ENCODE measurements at places on chromosomes 11 and 22. TPM values are rescaled to one million over a fixed set of nuclear protein-coding genes. Genes with fewer than 3 reads are reported as not detected.
A peak's percentile ranks its signal among the peaks of the same experiment; 100 is the strongest.

DNA sequence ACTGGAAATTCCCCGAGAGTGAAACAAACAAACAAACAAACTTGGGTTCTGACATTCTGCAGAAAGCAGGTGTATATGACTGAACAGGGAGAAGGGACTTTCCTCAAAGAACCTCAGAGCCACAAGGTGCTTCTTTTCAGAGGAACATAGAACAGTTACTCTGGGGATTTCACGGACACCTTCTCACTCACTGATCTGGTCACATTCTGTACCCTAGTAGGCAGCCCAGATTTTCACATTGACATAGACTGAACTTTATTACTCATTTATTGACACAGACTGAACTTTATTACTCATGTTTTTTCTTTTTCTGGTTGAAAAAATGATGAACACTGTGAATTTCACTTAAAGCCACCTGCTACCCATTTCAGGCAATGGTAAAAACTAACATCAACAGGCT lies 263.0 kb downstream of the OPCML start:
- H3K27me3 ChIP-seq: peaks cover 6% of the 10 kb centered on the region
- no peak overlapping the region for H3K27ac ChIP-seq
- H3K36me3 ChIP-seq: no peaks in the 10 kb centered on the region
- DNase-seq: no peak
- H3K4me3 ChIP-seq: no peak overlapping the region

- no peaks in the 10 kb centered on the region for H3K36me3 ChIP-seq
- H3K27ac ChIP-seq: no peak overlapping the region
- no peaks in the 10 kb centered on the region for H3K4me1 ChIP-seq
- peak; percentile 38 for DNase-seq
Measured at GRCh38 chr11:58513747-58514367, 6.0 kb upstream of the OR5B21 start.

DNA sequence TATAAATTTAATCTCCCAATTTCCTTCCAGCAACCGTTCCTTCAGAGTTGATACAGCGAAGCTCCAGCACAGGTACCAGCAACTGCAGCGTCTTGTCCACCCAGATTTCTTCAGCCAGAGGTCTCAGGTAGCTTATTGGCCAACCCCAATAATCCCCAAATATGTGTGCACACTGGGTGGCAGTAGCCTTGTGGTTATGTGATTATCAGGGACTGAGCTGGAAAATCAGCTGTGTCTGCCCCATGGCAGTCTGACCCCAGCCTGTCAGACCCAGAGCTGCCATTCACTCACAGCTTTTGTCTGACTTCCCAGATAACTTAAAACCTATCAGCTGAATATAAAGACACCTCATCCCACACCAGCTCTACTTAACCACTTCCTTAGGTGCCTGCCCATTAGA lies 2.0 kb downstream of the HSCB start:
- no peaks in the 10 kb centered on the region for H3K27me3 ChIP-seq
- H3K36me3 ChIP-seq: peaks cover 21% of the 10 kb centered on the region
- no peak overlapping the region for H3K4me3 ChIP-seq
- H3K4me1 ChIP-seq: peaks cover 4% of the 10 kb centered on the region

- no peak overlapping the region for H3K27ac ChIP-seq
- no peak for DNase-seq
- H3K27me3 ChIP-seq: no peaks in the 10 kb centered on the region
- H3K4me3 ChIP-seq: no peak overlapping the region
- H3K4me1 ChIP-seq: no peaks in the 10 kb centered on the region
Measured at GRCh38 chr11:124784051-124784450, 16.2 kb downstream of the MSANTD2 start.

DNA sequence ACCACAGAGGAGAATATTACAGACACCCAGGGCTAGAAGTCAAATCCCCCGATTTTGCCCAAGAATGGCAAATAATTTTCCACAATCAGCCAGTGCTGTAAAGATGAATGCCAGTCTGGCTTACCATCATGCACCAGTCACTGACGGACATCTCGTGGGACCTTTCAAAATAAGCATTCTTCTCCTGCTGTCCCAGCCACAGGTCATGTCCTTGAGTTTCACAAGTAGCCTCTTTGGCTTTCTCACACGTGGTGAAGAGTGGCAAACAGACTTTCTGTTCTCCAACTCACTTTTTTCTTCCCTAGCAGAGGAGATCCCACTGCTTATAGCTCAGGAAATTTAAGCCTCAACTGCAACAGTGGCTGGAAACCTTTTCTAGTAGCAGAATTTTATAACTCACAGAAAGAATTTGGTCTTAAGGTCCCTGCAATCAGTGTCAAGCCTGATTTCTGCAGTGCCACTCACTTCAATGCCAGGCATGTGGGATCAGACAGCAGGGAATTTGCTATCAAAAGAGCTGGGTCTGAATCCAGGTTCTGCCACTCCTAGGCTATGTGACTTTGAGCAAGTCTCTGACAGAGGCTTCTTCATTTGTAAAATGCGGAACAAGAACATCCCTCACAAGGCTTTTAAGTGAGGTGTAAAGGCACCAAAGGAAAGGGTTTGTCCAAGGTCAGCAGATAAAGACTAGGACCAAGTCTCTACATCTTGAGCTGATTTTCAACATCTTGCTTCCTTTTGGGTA lies 3.6 kb downstream of the PIK3IP1 start:
- no peak for DNase-seq
- H3K4me3 ChIP-seq: no peak overlapping the region
- H3K4me1 ChIP-seq: peaks cover 10% of the 10 kb centered on the region
- H3K27ac ChIP-seq: peak overlapping the region; percentile 86

DNA sequence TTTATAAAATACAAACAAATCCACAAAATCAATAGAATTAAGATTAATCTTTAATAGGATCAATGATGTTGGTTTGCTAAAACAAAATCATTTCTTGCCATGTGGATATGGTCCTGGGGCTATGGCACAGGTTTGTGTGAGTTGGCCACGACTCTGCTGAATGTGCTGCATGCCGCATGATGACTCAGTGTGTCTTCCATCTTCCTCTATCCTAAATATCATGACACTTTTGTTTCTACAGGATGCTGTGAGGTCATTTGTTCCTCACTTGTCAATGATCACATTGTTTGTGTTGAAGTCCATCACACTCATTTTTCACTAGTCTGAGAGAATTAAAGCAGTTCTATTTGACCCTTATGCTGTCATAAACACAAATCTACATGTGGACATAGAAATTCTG lies 167.2 kb upstream of the ZBED5 start:
- H3K27ac ChIP-seq: no peak overlapping the region
- no peaks in the 10 kb centered on the region for H3K36me3 ChIP-seq
- no peaks in the 10 kb centered on the region for H3K4me1 ChIP-seq
- no peak overlapping the region for H3K4me3 ChIP-seq
- no peaks in the 10 kb centered on the region for H3K27me3 ChIP-seq

GRCh38 chr11:48125866-48126265 lies 90.7 kb upstream of the OR4B1 start:
- no peaks in the 10 kb centered on the region for H3K36me3 ChIP-seq
- no peak overlapping the region for H3K27ac ChIP-seq
- no peak for DNase-seq
- H3K4me1 ChIP-seq: no peaks in the 10 kb centered on the region
- H3K27me3 ChIP-seq: no peaks in the 10 kb centered on the region
- H3K4me3 ChIP-seq: no peak overlapping the region

DNA sequence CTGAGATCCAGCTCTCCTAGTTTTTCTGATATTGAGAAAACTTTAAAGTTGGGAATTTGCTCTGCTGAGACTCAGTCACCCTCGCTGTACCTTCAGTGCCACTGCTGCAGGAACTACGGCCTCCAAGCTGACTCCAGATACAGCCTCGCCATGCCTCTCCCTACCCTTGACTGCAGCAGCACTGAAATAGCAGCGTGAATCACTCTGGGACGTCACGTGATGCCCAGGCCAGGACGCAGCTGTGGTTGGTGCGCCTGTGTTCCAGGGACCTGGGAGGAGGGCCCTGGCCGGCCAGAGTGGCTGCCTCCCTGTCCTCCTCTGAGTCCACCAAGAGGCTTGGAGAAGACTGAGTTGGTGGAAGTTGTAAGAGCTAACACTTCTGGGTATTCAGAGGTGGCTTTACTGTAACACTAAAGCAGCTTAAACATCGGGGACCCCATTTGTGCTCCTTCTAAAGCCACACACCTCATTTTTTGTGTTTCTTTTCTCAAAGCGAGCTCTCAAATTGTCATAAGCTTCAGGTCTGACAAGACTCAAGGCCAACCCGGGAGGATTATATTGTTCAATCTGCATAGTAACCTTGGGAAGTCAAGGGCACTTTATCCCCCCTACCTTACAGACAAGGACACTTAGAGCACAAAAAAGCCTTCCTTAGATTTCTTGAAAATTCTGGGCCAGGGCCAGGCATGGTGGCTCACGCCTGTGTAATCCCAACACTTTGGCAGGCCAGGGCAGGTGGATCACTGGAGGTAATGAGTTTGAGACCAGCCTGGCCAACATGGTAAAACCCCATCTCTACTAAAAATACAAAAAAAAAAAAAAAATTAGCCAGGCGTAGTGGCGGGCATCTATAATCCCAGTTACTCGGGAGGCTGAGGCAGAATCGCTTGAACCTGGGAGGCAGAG lies 4.2 kb upstream of the STIP1 start:
- peaks cover 28% of the 10 kb centered on the region for H3K4me1 ChIP-seq
- peak overlapping the region; percentile 61 for H3K27ac ChIP-seq
- H3K27me3 ChIP-seq: no peaks in the 10 kb centered on the region
- peak; percentile 90 for DNase-seq
- no peak overlapping the region for H3K4me3 ChIP-seq

DNA sequence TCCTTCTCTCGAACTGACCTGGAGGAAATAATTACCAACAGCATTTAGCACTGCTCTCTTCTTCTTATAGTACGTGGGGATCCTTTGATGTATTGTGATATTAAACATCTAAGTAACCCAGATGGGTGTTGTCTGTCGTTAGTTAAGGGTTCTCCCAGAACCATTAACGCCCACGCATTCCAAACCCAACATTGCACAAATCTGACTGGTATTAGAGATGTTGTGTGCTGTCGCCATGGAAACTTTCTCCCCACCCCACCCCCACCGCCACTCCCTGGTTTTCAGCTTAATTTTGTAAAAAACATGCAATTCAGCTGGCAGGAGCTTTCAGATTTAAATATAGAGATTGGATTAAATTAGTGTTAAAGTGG lies 1495.2 kb downstream of the TBC1D22A start:
- peak; percentile 76 for DNase-seq
- no peak overlapping the region for H3K27ac ChIP-seq
- H3K27me3 ChIP-seq: peaks cover 5% of the 10 kb centered on the region
- peaks cover 6% of the 10 kb centered on the region for H3K4me1 ChIP-seq

- H3K36me3 ChIP-seq: no peaks in the 10 kb centered on the region
- H3K27me3 ChIP-seq: no peaks in the 10 kb centered on the region
- no peak overlapping the region for H3K27ac ChIP-seq
- peaks cover 1% of the 10 kb centered on the region for H3K4me1 ChIP-seq
- no peak for DNase-seq
Measured at GRCh38 chr11:95595973-95596489, 193.6 kb downstream of the FAM76B start.

GRCh38 chr11:119218141-119218878 lies 12.2 kb downstream of the CBL start:
- no peaks in the 10 kb centered on the region for H3K36me3 ChIP-seq
- H3K27me3 ChIP-seq: no peaks in the 10 kb centered on the region
- no peak overlapping the region for H3K27ac ChIP-seq
- DNase-seq: no peak
- no peak overlapping the region for H3K4me3 ChIP-seq

- no peaks in the 10 kb centered on the region for H3K36me3 ChIP-seq
- H3K4me1 ChIP-seq: no peaks in the 10 kb centered on the region
- H3K4me3 ChIP-seq: peak overlapping the region; percentile 51
Measured at GRCh38 chr11:406796-407650, 7.8 kb downstream of the SIGIRR start.

- no peaks in the 10 kb centered on the region for H3K36me3 ChIP-seq
- no peaks in the 10 kb centered on the region for H3K27me3 ChIP-seq
- no peak overlapping the region for H3K4me3 ChIP-seq
- no peak for DNase-seq
- H3K27ac ChIP-seq: peak overlapping the region; percentile 37
Measured at GRCh38 chr11:72776844-72777754, 16.7 kb downstream of the STARD10 start.

GRCh38 chr11:130145975-130146776 lies 13.4 kb upstream of the ST14 start:
- H3K27ac ChIP-seq: no peak overlapping the region
- peaks cover 15% of the 10 kb centered on the region for H3K4me1 ChIP-seq
- H3K4me3 ChIP-seq: no peak overlapping the region
- no peaks in the 10 kb centered on the region for H3K27me3 ChIP-seq
- peaks cover 25% of the 10 kb centered on the region for H3K36me3 ChIP-seq

DNA sequence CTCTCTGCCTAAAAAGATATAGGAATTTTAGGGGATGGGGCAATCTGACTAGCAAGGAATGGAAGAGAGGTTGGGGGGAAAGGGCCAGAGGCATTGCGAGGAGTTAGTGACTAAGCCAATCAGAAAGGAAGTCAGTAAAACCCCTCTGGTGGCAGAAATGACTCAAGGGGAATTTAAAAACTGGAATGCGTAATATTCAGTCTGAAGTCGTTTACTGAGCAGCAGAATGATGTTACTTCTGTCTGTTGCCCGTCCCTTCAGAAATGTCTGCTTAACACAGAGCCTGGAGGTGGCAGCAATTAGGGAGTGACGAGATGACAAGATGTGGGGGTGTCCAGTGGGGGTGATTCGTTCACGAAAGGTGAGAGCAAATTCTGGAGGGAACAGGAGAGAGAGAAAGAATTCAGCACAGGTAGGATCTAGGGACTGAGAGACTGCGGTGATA lies 107.7 kb upstream of the CLMP start:
- H3K36me3 ChIP-seq: no peaks in the 10 kb centered on the region
- no peak overlapping the region for H3K27ac ChIP-seq
- peak; percentile 14 for DNase-seq
- peaks cover 22% of the 10 kb centered on the region for H3K27me3 ChIP-seq
- peaks cover 3% of the 10 kb centered on the region for H3K4me1 ChIP-seq
- H3K4me3 ChIP-seq: no peak overlapping the region

DNA sequence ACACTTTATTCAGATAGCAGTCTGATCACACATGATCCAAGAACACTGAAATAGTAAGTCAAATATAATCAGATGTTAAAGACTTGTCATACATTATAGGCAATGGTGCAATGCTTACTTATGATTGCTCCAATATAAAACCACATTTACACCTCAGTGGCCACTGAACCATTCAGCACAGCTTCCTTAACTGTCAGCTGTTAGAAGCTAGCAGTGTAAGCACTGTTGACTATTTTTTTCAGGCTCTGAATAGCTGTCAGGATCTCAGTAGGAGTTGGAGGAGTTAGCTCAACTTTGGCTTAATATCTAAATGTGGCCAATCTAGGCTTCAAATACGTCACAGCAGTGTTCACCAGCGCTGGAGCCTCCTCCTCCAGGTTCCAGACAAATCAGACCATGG lies 36.6 kb downstream of the METTL15 start:
- H3K36me3 ChIP-seq: peaks cover 6% of the 10 kb centered on the region
- H3K4me3 ChIP-seq: no peak overlapping the region
- H3K4me1 ChIP-seq: no peaks in the 10 kb centered on the region
- DNase-seq: no peak
- no peak overlapping the region for H3K27ac ChIP-seq

Gene SHANK2
- total RNA-seq: 42.7 TPM

Gene BEST1
- total RNA-seq: 16.6 TPM

Gene MMP11
- 2.2 TPM for total RNA-seq

Gene DSCAML1
- total RNA-seq: 1.5 TPM

Gene CCDC73
- 0.09 TPM for total RNA-seq

Gene ACTN3
- total RNA-seq: 0.15 TPM

Gene ART5
- 1.0 TPM for total RNA-seq

Gene CCDC87
- total RNA-seq: 0.28 TPM

Gene MOV10L1
- total RNA-seq: 0.34 TPM
